ENCODE measurements at places on chromosomes 5 and 9.

GRCh38 chr5:126753227-126753626, 23.7 kb upstream of the LMNB1 start:
- DNase-seq: no peak

- no peak for DNase-seq
Measured at GRCh38 chr9:38043931-38044623, 24.9 kb downstream of the SHB start.

- DNase-seq: no peak
Measured at GRCh38 chr9:36559036-36559695, 13.5 kb upstream of the MELK start.

DNA sequence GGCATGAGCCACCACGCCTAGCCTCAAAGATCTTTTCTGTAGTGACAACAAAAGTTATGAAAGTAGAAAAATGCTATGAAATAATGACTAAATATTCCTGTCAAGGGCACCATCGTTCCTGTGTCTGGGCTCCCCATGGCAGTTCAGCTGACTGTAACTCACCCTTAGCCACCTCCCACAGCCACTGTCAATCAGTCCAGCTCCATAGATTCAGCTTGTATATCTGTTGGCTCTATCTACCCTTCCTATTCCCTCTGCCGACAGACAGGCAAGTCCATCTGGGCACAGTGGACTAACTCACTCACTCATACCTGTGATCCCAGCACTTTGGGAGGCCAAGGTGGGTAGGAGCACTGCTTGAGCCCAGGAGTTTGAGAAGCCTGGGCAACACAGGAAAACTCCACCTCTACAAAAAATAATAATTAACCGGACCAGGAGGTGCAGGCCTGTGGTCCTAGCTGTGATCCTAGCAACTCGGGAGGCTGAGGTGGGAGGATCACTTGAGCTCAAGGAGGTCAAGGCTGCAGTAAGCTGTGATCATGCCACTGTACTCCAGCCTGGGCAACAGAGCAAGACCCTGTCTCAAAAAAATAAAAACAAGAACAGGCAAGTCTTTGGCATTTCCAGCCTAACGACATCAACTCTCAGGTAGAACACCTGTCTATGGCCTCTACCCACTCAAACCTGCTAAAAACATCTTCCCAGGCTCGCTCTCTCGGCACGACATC, 6.2 kb downstream of the CAMSAP1 start:
- DNase-seq: no peak

- no peak for DNase-seq
Measured at GRCh38 chr5:10069637-10070313, 179.9 kb downstream of the ATPSCKMT start.

DNA sequence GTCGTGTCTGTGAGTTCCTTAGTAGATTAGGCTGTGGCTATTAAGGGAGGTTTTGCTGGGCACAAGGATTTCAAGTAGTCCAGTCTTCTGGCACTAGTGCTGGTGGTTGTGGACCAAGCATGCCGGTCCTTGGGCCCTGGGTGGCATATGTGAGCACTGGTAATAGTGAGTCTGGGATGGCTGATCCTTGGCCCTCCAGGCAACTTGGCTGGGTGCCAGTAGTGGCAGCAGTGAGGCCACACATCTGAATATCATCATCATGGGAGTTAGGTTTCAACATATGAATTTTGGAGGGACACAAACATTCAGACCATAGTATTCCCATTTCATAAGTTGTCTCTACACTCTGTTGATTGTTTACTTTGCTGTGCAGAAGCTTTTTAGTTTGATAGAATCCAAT, 25.3 kb upstream of the APBA1 start:
- no peak for DNase-seq

GRCh38 chr5:959581-960531, 48.7 kb upstream of the NKD2 start:
- no peak for DNase-seq

- no peak for DNase-seq
Measured at GRCh38 chr5:83726912-83727311, 6.3 kb upstream of the HAPLN1 start.

- no peak for DNase-seq
Measured at GRCh38 chr5:175805256-175806011, 65.9 kb upstream of the CPLX2 start.

DNA sequence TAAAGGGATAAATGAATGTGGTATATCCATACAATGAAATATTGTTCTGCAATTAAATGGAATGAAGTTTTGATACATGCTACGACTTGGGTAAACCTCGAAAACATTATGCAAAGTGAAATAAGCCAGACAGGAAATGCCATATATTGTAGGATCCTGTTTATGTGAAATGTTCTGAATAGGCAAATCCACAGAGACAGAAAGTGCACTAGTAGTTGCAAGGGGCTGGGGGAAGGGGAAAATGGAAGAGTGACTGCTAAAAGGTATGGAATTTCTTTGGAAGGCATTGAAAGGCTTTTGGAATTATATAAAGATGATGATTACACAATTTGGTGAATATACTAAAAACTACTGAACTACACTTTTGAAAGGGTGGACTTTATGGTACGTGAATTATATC, 97.0 kb downstream of the FOXD1 start:
- no peak for DNase-seq

DNA sequence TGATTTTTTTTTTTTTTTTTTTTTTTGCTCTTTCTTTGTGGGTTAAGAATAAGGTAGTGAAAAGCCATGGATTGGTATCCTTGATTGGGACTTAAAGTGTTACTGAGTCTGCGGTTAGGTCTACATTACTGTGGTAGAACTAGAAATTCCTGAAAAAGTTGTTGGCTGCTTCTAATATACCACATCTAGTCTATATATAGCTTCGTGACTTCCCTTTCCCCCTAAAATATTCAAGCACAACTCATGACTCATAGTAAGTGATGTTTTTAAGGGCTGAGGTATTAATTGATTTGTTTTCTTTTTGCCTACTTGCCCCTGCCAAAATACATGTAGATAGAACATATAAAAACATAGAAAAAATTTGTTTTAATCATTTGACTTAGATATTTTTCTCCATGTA, 247.6 kb downstream of the TMEM232 start:
- no peak for DNase-seq

GRCh38 chr5:143374496-143375217, 28.8 kb downstream of the NR3C1 start:
- no peak for DNase-seq

DNA sequence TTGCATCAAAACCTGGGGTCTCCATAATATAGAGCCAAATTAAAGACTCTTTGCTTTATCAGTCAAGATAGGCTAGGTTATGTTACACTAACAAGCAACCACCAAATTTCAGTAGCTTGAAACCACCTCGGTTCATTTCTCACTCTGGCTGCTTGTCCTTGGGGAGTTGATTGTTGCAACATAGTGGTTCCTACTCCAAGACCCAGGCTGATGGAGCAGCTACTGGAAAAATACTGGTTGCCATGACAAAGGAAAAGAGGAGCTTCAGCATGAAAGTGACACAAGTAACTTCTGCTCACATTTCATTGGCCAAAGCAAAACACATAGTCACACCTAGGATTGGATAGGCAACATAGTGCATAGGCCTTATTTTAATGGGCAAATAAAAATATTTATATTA, 18.5 kb upstream of the RCL1 start:
- DNase-seq: no peak

- DNase-seq: no peak
Measured at GRCh38 chr9:73775757-73776156, 624.1 kb downstream of the ANXA1 start.

DNA sequence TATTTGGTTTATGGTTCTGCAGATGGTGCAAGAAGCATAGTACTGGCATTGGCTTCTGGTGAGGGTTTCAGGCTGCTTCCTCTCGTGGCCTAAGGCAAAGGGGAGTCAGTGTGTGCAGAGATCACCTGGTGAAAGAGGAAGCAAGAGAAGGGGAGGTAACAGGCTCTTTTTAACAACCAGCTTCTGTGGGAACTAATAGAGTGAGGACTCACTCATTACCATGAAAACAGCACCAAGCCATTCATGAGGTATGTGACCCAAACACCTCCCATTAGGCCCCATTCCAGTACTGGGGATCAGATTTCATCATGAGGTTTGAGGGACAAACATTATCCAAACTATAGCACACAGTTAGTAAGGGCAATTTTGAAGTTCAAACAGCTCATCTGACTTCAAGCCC, 263.5 kb downstream of the TMEM38B start:
- no peak for DNase-seq

DNA sequence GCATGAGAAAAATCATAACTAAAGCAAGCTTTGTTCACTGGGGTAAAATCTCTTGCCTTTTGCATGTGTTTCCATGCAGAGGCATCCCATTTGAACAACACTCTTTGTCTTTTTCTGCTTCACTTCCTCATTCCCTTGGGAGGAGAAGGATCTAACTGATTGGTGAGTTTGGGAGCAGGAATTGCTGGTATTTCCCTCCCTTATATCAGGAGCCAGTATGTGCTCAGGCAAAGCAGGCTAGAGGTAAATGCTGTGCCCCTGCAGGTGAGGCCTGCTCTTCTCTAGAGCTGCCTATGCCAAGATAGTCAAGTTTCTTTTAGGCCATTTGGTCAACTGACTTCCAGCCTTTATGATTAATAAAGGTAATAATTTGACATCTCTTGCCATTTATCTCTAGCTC, 179.9 kb downstream of the COX7C start:
- no peak for DNase-seq

GRCh38 chr5:115772731-115773475, 43.6 kb downstream of the CDO1 start:
- peak; percentile 41 for DNase-seq

DNA sequence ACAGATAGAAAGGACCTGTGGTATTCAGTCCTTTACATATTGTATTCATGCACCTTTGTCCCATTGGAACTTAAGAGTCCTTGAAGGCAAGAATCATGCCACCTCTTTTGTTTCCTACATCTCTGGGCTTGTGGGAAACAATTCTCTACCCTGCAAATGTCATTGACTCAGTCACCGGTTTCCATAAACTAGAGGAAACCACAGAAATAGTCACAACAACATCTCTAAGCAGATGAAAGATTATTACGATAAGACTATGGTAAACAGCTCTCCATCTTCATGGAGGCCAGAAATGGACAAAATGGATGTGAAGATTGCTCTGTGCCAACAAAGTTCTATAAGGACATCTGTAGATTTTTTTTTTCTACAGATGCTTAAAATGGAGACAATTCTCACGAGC, 165.5 kb downstream of the PIK3R1 start:
- DNase-seq: no peak

DNA sequence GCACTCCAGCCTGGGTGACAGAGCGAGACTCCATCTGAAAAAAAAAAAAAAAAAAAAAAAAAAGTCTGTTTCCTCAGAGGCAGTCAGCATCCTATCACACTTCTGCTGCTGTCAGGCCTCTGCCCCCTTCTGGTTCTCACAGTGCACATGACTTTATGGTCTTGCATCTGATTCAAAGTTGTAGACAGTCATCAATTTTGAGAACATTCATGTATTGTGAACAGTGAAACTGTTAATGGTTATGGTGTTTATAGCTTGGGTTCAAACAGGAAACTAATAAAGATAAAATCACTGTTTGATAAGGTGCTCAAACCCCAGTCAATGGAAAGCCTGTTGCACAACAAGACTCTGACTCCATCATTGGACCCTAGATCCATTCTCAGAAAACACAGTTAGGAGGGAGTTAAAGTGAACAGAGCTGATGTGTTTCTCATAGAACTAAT, 61.4 kb downstream of the FOXD1 start:
- DNase-seq: no peak

DNA sequence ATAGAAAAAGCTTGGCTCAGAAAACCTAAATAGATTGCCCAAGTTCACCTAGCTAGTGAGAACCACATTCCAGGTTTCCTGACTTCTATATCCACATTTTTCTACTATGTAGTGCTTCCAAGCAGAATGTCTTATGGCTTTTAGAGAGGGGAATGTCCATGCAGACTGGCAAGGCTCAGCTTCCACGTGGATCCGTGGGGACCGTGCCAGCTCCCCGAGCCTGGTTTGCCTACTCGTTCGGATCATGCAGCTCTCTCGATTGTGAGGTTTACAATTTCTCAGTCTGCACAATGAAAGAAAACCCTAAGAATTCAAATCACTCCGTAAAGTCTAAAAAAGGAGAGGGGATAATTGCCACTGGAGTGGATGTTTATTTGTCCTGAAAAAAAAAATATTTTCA, 256.5 kb upstream of the NR4A3 start:
- no peak for DNase-seq

DNA sequence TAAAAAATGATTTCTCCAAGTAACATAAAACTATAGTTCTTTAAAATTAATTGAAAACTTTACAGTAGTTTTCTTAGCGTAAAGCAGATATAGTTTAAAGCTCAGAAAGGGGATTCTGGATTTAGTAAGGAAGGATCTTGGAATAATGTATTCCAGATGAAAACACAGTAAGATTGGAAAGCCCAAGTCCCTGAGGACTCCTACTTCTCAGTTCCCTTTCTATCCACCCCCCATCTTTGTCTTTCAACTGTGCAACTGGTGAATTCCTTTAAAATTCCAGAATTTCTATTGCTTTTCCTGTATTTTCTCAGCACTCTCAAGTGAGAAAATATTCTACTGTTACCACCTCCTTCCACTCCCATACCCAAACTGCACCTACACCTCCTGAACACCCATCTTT, 184.5 kb upstream of the FBN2 start:
- no peak for DNase-seq

DNA sequence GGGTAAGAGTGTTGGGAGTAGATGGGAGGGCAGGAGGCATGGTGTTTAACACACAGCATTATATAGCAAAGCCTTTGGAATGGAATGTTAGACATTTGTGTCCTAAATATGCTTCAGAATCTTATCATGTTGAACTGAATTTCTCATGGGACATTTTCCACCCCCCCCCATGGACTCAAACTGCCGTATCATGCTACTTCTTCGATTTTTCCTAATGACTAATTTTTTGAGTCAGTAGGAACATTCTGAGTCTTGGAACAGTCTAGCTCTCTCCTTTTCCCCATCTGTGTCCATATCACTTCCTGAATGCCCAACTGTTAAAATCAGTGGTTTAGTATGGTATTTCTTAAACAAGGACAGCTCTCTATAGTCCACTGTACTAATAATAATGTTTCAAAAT, 380.6 kb downstream of the TLE4 start:
- no peak for DNase-seq

DNA sequence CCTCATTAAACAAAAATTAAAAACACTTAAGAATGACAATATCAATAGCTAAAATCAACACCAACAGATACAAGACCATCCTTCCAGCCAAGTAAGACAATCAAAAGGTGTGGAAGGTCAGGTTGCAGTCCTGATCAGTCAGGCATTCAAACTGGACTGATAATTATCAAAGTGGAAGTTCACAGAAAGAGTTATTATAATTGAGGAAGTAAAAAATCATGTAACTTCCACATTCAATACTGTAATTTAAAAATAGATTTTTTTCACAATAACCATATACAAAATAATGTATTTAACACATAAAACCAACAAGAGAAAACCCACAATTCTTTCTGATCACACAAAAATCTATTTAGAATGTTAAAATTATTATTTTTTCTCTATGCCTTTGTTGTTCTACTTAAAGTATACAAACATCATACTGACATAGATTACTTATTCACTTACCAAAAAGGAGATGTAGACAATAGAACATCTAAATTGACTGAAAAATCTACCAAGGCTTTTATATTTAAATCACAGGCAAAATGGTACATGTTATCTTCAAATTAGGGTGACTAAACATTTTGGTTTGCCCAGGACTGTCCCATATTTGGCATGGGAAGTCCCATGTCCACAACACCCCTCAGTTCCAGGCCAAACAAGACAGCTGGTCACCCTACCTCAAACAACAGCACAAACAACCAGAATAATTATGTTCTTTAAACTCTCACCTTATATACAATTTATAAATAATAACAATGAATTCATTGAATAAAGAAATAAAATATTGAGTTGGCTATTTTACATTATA, 142.5 kb upstream of the SLC24A2 start:
- DNase-seq: no peak
